ENCODE measurements at places on chromosomes 12 and 14.

DNA sequence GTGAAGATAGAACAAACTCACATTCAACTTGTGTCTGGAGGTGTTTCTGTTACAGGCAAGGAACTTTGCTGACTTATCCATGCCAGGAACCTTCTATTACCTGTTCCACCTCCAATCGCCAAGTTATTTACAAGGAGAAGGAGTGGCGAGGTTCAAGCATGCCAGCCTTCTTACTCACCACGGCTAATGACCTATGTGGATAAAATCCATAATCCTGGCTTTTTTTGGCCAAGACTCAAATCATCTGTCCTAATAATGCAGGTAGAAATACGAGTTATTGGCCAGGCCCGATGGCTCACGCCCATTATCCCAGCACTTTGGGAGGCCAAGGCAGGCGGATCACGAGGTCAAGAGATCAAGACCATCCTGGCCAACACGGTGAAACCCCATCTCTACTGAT lies 241.6 kb downstream of the TMEM132D start:
- DNase-seq, result no peak

DNA sequence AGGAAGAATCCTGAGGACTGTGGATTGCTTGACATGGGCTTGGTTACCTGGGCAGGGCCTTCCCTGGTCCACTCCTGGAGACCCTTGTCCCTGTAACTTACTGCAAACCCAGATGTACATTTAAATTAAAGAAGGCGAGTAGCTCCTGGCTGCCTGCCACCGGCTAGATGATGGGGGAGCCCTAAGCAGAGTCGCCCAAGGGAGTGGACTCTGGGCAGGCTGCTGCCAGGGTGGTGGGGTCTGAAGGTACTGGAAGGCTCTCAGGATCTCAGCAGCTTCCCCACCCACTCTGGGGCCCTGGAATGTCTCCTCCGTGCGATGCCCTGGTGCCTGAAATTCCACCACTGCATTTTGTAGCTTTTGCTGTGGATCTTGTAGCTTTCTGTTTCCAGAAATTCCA lies 74.7 kb downstream of the FBXL14 start:
- DNase-seq, result no peak

DNA sequence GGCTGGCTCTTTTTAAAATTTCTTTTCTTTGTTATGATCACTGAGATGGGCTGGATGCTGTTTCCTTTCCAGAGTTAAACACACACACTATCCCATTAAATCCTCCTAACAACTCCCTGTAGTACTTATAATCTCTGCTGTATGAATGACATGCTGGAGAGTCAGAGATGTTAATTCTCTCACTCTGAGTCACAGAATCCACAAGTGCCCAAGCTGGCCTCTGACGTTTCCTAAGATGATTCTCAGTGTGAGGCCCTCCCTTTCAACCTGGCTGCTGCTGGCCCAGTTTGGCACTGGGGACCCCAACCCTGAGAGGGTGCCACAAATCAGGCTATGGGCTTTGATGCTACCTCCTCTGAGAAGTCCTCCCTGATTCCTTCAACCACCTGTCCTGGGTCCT lies 5.4 kb downstream of the NOS1 start:
- no peak for DNase-seq

GRCh38 chr12:102728506-102729242 lies 188.4 kb downstream of the PAH start:
- DNase-seq, result no peak
